ENCODE measurements at places on chromosomes 3 and 15.

DNA sequence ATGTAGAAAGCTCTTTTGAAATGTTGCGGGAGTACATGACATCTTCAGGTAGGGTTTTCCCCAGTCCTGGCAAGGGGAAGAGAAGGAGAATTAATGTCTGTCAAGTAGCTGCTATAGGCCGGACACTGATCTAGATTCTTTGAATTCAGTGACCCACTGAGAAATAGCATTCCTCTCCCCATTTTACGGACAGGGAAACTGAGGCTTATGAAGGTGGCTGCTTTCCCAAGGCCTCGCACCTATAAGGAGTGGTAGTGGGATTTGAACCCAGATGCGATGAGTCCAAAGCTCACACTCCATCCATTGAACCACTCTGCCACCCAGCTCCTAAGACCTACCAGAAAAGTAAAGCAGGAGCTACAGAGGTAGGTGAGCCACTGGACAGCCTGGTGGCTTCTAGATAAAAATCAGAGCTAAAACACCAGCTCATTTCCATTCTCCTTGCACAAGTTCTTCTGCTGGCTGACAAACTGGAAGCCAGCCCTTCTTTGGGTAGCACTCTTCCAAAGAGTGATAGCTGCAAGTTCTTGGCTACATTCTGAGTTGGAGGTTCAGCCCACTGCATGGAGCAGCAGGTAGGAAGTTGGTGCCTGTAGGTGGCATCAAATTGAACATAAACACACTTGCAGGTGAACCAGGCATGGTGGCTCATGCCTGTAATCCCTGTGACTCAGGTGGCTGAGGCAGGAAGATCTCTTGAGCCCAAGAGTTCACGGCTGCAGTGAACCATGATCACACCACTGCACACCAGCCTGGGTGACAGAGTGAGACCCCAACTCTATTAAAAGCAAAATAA, 22.0 kb downstream of the ZNF710 start:
- no peak for DNase-seq

DNA sequence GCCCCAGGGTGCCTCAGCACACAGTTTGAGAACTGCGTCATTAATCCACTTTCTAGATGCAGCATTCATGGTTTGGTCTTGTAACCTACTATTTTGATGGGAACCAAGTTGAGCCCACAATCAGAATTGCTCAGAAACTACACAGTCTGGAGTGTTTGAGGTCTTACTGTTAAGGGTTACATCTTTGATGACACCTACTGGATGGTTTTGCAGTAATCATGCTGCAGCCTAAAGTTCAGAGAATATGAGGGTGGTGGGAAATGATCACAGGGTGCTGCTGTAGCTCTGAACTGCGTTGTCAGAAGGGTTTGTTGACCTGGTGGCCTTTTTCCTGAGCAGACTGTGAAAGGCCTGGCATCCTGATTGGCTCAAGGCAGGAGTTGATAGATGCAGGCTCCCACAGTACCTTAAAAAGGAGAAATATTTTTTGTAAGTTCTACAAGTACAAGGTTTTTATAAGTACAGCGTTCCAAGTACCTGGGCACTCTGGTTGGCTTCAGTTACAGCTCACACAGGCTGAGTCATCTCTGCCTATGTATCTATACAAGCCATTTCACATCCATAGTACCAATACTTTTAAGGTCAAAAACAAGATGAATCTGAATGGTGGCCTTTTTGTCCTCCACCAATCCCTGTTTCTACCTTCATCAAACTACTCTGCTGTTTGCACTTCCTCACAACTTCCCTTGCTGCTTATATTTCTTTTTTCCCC, 60.5 kb upstream of the ACKR4 start:
- no peak for DNase-seq

DNA sequence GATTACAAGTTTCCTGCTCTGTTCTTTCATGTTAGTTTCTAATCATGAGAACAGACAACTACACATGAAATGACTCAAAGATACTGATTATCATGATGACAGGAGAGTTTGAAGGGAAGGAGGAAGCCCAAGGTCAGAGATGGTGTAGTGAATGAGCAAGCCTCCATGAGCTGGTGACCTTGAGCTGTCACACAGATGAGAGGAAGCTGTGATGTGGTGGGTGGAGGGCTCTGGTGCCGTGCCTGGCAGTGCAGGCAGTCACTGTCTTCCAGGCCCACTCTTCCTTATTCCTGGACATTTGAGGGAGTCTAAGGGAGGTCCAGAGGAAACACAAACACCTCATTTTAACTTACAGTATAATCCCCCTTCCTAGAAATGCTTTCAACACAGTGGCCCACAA, 133.4 kb upstream of the ROPN1 start:
- DNase-seq = no peak

DNA sequence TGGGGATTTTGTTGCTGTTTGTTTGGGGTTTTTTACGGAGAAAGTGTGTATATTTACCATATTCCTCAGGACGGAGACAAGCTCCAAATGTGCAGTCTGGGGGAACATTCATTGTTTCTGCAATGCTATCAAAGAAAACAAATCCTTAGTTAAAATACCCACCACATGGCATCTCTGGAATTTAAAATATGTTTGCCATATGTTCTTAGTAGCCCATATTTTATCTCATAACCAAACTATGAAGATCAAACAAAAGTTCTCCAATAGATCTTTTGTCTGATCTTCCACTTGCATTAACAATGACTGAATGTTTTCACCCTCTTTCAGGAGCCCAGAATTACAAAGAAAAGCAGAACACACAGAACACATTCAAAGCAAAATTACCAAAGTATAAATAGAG, 35.3 kb downstream of the EFHB start:
- no peak for DNase-seq

DNA sequence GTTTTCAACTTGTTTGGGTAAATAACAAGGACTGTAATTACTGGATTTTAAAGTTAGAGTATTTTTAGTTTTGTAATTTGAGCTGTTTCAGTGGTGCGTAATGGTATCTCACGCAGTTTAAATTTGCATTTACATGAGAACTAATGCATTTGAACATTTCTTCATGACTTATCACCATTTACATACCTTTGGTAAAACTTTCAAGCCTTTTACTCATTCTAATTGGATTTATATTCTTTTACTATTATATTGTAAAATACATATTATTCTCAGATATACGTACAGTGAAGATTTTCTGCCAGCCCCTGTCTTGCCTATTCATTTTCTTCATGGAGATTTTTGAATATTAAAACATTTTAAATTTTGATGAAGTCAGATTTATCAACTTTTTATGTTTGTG, 703.8 kb downstream of the MECOM start:
- DNase-seq = no peak

DNA sequence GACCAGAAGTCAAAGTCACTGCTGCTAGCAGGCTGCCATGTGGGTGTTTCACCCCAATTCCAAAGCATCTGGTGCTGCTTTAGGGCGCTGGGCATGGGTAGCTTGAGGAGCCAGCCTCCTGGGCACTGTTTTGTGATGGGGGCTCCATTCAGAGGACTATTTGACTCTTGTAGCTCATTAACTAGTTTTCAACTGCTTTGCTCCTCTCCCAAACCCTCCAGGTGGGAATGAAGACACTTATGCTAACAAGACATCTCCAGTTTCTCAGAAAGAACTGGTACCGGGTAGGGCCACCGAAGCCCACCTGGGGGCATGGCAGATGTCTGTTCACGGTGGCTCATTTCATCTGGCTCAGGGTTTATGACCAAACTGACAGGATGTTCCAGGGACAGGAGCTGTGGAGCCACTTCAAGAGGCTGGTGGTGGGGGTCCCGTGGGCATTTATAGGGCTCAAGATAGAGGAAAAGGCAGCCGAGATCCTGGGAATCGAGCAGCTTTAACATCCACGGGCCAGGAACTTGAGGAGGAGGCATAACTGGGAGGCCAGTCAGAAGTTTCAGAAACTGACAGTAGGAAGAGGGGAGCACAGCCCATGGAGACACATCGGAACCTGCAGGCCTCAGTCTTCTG, 17.7 kb downstream of the AMOTL2 start:
- no peak for DNase-seq

DNA sequence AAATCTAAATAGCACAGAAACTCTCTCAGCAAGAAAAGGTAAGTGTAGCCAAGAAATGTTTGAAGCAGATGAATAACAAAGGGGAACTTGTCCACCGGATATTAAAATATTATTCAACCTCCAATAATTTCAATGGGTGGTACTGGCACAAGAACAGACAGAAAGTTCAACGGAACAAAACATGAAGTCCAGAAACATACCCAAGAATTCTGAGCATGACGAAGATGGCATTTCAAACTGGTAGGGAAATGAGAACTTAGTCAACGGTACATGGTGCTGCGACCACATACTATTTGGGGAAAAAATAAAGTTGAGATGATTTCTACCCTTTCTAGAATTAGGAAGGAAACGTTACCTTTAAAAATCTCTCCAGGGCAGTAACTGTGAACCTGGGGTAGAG, 5.5 kb downstream of the CHSY1 start:
- DNase-seq = no peak

- peak; percentile 66 for DNase-seq
Observed at GRCh38 chr3:50299929-50300680, 900 bp upstream of the HYAL3 start.

- DNase-seq = no peak
Observed at GRCh38 chr3:46954178-46954577, 22.4 kb downstream of the CCDC12 start.

- DNase-seq = no peak
Observed at GRCh38 chr3:110343945-110344344, 727.7 kb upstream of the NECTIN3 start.

DNA sequence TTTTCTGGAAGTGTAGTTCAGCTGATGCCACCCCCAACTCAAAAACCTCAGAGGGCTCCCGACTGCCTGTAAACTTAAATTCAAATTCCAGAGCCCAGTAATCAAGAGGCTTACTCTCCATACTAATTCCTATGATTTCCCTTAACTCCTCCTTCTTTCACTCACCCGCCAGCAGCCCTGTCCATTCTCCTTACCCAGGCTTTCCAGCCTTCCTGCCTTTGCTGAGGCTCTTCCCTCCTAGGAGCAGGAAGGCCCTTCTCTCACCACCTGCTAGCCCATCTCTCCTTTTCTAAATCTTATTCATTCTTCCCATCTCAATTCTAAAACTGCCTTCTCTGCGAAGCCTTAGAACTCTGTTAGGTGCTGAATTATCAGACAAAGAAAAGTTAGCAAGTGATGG, 30.4 kb downstream of the RORA start:
- DNase-seq = no peak

- no peak for DNase-seq
Observed at GRCh38 chr3:24139463-24140412, 194.7 kb downstream of the NR1D2 start.

DNA sequence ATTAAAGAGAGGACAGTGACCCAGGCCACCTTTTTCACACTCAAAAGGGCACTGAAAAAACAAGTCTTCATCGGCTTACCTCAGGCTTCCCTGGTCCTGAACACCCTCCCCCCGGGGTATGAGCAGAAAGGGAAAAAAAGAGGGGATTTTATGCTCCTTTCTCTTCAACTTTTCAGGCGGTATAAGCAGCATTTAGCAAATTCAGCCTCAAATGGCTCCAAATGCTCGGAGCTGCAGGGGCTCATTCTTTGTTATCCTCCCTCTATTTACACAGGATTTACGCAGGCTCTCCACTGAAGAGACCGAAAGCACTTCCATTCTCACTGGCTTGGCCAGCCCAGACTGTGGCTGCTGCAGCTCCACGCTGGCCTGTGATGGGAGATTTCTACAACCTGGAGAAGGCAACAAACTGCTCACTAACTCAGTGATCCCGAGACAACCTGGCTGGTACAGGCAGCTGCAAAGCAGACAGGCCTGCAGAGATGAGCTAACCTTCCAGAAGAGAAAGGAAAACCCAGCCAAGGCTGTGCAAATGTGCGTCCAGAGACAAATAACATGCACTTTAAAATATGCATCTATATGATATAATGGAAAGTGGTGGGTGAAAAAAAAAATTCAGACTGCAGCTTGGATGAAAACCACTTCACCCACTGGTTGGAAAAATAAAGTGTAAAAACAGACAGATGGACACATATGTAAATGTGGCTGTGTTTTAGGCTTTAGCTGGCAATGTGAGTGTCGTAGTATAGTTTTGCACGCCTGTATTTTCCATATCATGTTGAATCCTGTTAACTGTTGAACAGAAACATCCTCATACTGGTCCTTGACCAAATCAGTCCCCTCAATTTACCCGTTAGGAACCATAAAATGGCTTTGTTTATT, 54.2 kb downstream of the MEIS2 start:
- DNase-seq = no peak

DNA sequence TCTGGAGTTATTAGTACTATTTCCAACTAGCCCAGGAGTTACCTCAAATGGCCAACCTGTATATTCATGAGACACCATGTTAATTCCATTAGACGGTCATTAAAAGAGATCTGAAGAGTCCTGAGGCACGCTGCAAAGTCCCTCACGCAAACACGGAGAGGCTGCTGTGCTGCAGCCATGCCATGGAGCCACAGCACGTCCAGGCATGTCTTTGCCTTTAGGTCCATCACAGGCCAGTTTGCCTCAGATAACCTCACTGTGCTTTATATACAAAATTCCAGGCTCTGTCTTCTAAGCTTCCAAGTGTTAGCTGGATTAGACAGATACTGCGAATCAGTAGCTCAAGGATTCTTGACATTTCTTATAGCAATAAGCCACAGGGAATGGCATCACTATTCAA, 9.8 kb upstream of the PLAAT1 start:
- DNase-seq = no peak

GRCh38 chr3:192812743-192813383, 85.5 kb upstream of the FGF12 start:
- no peak for DNase-seq

DNA sequence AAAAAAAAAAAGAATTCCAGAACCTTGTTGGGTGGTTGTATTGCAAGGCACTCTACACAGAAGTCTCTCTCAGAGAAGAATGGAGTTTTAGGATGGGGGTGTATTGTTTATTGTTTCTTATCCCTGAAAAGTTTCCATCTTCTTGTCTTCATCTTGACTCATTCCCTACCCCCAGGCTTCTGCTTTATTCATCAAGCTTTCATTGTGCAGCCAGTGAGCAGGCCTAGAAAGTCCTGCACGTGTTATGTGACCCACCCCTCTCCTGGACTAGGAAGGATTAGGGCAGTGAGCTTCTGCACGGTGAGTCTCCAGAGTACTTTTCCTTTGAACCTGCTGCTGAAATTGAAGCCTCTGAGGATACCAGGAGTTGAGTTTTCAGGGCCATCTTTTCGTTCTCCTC, 150.9 kb upstream of the IL12A start:
- DNase-seq = no peak

DNA sequence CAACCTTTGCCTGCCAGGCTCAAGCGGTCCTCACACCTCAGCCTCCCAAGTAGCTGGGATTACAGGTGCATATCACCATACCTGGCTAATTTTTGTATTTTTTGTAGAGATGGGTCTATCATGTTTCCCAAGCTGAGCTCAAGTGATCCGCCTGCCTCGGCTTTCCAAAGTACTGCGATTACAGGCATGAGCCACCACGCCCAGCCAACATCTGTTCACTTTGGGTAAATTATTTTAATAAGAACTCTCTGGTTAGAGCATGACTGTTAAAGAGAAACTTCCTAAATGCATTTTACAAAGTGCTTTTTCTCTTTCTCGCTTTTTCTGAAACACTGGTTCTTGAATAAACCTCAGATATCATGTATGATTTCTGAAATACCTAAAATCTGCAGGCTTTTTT, 172.5 kb downstream of the PTPRG start:
- DNase-seq = no peak

Data from CD4-positive, alpha-beta T cell treated with Interleukin-1 beta for 1 hour (primary cell).